Stimulated activated CD8-positive, alpha-beta memory T cell treated with anti-CD3 and anti-CD28 coated beads, Interleukin-15, amount 100 ng/mL, for 48 hours (primary cell): ENCODE measurements at places on chromosomes 6 and 20.

DNA sequence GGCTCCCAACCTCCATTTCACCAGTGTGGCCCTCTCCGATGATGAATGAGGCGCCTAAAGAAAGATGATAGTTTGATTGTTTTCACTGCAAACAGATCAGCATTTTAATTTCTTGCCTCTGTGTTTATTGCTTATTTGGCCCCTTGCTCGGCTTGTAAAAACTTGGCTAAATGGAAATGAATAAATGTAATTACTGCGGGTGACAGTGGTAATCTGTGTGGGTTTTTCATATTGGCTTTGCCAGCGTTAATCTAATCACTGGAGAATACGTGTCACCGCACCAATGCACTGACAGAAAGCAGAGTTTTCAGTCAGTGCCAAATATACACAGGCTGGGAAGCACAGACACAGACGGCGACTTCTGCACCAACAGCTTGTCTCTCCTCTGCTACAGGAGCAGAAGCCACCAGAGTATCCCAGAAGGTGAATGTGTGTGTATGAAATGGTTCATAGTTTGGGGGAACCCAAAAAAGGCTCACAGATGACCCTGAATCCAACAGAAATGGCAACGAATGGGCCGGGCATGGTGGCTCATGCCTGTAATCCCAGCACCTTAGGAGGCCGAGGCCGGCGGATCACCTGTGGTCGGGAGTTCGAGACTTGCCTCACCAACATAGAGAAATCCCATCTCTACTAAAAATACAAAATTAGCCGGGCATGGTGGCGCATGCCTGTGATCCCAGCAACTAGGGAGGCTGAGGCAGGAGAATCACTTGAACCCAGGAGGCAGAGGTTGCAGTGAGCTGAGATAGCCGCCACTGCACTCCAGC, 534.0 kb downstream of the PKHD1 start:
- no peak for DNase-seq

DNA sequence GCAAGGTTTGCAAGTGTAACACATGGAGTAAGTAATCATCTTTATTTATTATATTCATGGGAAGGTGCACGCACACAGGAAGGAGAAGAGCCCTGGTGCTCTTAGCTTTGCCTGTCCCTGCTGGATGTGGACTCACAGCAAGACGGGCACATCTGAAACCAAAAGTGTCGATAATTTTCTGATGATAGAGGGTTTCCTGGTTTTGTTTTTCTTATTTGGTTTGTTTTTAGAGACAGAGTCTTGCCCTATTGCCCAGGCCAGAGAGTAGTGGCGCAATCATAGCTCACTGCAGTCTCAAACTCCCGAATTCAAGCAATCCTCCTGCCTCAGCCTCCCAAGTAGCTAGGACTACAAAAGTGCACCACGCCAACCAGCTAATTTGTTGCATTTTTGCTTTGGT, 7.8 kb upstream of the KHDC1L start:
- DNase-seq = no peak

GRCh38 chr20:23048283-23049200, 930 bp downstream of the THBD start:
- no peak for DNase-seq

- no peak for DNase-seq
Observed at GRCh38 chr6:53048431-53049195, 16.6 kb upstream of the FBXO9 start.

DNA sequence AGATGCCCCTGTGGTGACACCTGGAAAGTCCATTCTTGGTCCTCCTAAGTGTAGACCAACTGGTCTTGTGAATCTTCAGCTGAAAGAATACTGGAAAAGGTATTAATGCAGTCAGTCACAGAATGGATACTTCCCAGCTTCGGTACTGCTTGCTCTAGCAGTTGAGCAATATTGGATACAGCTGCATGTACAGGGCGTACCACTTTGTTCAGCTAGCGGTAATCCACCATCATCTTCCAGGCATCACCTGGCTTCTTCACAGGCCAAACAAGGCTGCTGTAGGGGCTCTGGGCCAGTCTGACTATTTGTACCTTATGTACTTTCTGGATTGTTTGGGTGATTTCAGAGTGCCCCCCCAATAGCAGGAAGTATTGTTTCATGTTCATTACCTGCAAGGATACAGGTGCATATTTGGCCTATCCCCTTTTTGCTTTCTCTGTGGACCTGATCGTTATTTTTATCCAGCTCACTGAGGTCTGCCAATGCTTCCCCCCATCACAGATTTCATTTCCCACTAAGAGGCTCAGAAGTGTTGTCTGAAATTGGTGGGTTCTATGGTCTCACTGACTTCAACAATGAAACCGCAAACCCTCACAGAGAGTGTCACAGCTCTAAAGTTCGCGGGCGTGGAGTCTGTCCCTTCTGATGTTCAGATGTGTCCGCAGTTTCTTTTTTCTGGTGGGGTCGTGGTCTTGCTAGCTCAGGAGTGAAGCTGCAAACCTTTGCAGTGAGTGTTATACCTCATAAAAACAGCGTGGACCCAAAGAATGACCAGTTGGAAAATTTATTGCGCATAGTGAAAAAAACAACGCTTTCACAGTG, 52.2 kb downstream of the TRIM27 start:
- no peak for DNase-seq

- DNase-seq = no peak
Observed at GRCh38 chr6:68728159-68728979, 93.3 kb downstream of the ADGRB3 start.

DNA sequence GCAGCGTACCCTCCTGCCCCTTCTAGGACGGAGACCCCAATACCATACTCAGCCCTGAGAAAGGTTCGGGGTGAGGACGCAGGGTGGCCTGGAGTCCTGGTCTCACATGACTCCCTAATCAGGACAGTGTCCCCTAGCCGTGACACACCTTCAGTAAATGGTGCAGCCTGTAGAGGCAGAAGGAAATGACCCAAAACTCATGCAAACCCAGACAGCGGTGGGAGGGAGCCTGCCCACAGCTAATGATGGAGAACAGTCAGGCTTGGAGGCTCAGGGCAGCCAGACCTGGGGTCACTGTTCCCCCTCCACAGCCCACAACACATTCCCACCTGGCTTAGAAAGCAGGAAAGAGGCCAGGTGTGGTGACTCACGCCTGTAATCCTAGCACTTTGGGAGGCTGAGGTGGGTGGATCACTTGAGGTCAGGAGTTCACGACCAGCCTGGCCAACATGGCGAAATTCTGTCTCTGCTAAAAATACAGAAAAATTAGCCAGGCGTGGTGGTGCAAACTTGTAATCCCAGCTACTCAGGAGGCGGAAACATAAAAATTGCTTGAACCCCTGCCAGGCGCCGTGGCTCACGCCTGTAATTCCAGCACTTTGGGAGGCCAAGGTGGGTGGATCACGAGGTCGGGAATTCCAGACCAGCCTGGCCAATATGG, 8.8 kb upstream of the HMGA1 start:
- no peak for DNase-seq

GRCh38 chr6:100346203-100346602, 118.5 kb downstream of the SIM1 start:
- DNase-seq = no peak

DNA sequence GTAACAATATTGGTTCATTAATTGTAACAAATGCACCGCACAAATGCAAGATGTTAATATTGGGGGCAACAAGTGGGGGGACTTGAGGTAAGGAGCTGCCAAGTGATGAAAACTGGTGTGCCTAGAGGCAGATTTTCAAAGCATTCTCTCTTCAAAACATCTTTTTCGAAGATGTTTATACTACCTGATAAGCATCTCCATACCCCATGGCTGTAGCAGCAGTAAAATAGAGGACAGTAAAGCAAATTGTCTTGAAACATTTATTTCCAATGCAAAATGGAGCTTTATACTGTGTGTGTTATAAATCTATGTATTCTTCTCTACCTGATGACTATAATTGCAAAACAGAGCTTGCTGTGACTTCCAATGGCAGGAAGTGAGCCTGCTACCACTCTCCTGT, 42.5 kb downstream of the MYLIP start:
- no peak for DNase-seq
